ENCODE measurements at places on chromosomes 1 and 21.

DNA sequence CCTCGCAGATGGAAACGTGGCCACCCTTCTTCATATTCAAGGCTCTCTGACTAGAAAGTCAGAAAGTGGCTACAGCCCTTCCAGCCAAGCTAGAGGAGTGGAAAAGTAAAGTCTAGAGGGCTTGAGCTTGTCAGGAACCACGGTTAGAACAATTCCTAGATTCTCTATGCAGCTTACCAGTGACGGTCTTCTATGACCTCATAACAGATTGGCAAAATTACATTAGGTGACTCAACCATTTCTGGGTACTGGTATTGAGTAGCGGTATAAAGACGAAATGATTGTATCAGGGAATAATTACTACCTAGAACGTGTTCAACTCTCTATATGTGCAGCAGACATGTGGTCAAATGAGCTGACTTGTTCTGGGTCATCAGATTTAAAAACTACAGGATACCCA lies 155.0 kb upstream of the RUNX1 start:
- no peak for DNase-seq

DNA sequence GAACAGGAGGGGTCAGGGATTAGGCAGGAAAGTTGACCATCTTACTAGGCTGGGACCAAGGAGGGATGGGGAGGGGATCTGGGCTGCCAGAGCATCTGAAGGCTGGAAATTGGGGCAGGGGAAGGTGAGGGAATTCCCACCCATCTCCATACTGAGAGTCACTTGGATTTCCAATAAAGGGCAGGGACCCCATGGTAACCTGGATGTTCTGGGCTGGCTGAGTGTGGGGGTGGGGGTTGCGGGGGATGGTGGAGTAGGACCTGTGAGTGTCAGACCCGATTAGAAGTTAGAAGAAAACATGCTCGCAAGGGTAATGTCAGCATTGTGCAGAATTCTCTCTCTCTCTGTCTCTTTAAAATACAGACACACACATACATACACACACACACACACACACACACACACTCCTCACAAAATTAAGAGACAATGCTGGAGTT lies 40.0 kb upstream of the EPS15 start:
- no peak for DNase-seq

- no peak for DNase-seq
Measured at GRCh38 chr1:1402072-1402900, 3.2 kb upstream of the CCNL2 start.

DNA sequence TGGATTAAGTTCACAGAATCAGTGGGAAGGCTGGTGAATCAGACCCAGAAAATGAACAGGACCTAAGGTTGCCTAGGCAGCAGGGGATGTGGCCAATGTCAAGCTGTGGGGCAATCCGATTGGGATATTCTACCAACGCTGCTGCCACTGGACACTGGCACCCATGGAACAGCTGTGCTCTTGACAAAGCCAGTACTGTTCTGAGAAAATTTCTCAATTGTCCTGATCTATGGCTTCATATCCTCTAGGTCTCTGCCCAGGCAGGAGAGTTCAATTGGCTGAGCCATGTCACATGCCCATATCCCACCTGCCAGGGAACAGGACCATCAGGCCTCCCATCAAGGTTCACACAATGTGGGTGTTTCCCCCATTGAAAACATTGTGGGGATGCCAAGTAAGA lies 6.2 kb downstream of the TACSTD2 start:
- no peak for DNase-seq

- DNase-seq = no peak
Measured at GRCh38 chr1:46497665-46498064, 8.0 kb downstream of the DMBX1 start.

GRCh38 chr1:159142391-159142663 lies 29.1 kb upstream of the CADM3 start:
- no peak for DNase-seq

DNA sequence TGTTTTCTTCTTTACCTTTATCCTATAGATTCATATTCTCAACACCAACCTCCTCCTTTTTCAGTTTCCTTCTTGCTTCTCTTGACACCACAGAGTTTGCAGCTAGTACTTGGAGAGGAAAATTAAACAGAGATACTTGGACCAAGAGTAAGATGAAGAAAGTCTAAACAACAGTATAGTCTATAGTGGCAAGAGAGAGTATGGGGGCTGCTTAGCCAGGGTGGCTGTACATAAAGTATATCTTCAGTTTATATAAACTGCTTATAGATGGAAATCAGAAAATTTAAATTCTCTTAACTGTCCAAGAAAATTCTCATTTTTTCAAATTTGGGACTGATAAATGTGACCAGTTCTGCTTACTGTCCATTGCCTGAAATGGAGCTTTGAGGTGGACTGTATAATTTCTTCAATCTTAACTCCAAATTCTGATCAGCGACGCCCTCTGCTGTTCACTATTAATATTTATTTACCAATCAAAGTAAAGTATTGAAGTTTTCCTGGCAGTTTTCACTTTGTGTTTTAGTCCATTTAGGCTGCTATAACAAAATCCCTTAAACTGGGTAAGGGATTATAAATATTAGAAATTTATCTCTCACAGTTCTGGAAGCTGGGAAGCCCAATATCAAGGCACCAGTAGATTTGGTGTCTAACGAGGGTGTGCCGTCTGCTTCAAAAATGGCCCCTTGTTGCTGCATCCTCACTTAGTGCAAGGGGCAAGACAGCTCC lies 14.8 kb upstream of the METTL18 start:
- DNase-seq = no peak

DNA sequence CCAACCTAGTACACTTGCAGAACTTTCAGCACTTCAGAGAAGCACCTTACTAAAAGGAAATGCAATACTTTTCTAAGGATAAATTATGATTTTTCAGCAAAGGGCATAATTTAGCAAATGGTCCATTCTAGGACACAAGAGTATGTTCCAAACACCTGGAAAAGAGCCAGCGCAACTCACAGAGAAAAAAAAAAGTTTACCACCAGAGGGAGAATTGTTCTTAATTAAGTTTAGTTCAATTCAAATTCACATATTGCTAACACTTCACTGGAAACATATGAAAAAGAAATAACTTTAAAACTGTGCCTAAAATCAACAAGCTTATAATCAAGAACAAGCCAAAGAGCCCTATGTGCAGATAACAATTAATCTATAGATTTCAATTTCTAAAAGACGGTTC lies 338.1 kb downstream of the SEC16B start:
- no peak for DNase-seq

DNA sequence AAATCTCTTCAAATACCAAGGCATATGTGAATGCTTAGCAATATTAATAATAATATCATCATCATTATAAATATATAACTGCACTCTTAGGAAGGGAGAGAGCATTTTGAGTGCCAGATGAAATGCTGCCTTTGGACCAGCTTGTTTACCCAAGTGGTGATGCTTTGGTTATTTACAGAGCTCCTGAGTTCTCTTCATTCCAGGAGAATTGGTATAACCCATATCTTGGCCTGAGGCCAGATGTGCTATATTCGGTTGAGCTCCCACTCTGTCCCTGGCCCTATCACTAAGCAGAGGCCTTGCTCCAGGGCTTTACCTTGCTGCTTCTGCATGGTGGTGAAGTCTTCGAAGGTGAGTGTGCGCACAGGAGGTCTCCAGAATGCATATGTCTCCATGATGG lies 89.4 kb downstream of the TBX15 start:
- DNase-seq = no peak

DNA sequence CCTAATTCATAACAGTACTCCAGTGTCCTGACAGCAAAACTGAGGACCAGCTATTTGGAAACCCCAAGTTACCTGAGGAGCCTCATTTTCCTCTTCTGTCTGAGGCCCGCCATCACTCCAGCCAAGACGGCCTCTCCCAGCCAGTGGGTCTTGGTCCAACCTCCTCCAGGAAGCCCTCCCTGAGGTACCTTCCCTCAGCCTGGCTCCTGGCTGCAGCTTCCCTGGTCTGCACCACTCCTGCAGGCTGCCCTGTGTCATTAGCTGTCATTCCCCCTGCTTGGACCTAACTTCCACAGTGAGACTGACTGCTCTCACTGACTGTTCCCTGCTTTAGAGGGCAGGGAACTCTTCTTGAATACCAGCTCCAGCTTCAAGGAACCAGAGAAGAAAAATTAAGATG lies 33.0 kb downstream of the BCAR3 start:
- DNase-seq = no peak

DNA sequence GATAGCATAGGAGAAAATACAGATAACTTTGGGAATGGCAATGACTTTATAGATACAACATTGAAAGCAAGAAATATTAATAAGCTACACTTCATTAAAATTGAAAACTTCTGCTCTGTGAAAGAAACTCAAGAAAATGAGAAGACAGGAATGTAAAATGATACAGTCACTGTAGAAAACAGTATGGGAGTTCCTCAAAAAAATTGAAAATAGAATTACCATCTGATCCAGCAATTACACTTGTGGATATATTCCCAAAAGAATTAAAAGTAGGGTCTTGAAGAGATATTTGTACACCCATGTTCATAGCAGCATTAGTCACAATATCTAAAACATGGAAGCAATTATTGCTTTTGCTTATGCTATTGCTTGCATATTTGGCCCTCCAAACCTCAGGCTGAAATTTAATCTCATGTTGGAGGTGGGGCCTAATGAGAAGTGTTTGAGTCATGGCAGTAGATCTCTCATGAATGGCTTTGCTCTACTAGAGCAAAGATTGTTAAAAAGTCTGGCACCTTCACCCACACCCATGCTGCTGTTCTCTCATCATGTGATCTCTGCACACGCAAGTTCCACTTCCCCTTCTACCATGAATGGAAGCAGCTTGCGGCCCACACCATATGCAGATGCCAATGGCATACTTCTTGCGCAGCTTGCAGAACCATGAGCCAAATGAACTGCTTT lies 15.3 kb upstream of the AHCYL1 start:
- DNase-seq = no peak

DNA sequence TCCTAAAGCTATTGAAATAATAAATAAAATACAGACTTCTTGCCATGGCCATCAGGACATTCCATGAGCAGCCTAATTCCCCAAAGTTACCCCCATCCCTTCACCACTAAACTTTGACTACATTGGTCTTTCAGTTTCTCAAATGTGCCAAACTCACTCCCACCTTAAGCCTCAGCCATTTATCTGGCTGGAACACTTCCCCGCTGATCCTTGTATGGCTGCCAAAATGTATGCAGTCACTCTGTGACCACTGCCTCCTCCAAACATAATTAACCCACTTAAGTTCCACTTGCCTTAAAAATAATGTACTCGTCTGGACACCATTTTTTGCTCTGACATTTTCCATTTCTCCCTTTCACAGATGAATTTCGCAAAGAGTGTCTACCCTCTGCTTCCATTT lies 407.4 kb downstream of the NTNG1 start:
- no peak for DNase-seq

DNA sequence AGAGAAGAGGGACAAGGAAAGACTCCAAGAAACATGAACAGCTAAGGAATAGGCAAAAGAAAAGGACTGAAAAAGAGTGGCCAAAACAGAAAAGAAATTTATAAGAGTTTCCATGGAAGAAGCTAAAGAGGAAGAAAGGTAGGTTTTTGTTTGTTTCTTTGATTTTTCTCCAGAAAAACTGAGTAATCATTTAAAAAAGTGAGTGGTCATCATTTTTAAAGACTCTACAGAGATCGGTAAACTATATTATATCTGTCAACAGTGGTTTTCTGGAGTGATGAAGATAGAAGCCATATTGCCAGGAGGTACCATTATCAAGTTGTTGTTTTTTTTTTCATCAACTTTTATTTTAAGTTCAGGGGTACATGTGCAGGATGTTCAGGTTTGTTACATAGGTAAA lies 202.4 kb downstream of the DNAH14 start:
- DNase-seq = no peak

GRCh38 chr1:93504247-93505033 lies 56.5 kb downstream of the FNBP1L start:
- DNase-seq = no peak

- DNase-seq = no peak
Measured at GRCh38 chr1:155909894-155910293, 1.3 kb downstream of the RIT1 start.

DNA sequence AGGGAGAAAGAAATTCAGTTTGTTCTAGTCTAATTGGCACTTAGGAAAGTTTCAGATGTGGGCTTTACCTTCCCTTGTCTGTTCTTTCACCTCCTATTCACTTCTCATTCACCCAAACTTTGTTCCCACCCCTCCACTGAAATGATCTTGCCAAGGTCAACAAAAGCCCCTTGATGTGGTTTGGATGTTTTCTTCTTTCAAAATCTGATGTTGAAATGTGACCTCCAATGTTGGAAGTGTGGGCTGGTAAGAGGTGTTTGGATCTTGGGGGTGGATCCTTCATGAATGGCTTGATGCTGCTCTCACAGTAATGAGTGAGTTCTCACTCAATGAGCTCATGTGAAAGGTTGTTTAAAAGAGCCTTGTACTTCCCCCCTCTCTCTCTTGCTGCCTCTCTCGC lies 379.3 kb downstream of the HHIPL2 start:
- DNase-seq = no peak

DNA sequence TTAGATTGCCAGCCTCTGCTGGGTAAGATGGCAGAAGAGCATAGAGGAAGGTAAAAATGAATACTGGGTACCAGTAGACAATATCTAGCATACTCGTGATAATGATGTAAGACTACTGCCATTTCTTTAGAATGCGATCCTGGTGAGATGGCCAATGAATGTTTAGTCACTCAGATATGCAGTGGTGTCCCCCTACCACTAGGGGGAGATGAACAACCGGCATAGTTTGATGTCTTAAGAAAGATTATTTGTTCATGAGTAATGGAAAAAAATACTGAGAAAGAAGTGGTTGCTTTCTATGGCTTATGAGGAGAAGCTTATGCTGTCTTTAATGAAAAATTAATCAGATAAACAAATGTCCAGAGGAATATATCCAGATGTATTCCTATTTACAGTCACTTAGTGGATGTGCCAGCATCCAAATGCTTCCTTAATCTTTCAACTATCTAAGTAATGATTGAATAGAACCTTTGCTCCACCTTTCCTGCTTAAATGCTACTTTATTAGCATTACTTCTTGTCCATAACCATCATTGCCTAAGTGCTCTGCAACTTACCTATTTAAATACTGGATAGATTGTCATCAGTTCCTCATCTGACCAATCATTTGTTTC lies 256.6 kb downstream of the ST6GALNAC3 start:
- DNase-seq = peak; percentile 21

DNA sequence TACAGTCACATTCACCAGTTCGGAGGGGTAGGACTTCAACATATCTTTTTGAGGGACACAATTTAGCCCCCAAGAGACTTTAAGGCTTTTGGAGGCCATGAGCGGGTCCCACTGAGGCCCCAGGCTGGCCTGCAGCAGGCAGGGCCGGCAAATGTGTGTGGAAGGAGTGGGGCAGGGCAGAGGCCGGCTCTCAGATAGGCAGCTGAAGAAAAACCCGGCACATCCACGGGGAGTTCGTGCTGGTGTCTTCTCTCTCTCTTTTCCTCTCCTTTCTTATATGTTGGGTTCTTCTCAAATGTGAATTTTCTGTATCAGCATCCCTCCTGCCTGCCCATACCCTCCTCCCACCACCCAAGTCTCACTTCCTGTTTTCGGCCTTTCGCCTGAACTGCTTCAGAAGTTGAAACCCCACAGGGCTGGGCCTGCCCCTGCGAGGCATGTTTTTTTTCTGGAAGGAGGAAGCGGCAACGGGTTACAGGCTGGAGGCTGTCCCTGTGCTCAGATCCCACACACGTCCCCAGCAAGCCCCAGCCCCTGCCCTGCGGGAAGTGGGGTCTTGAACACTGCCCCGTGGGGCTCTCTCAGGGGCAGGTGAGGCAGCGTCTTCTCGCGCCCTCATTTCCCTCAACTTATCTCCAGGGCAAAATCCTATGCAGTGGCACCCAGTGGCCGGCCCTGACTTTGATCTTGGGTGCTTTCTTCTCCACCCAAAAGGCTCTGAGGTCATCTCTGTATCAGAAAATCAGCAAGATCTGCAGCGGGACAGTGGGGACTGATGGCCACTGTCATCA lies 9.7 kb upstream of the UMODL1 start:
- no peak for DNase-seq
